Stimulated activated CD8-positive, alpha-beta memory T cell treated with anti-CD3 and anti-CD28 coated beads, Interleukin-7, amount 100 ng/mL, for 1 hour (primary cell): ENCODE measurements at places on chromosomes 7 and 10.

- no peak for DNase-seq
Measured at GRCh38 chr7:158649279-158649678, 55.3 kb downstream of the NCAPG2 start.

GRCh38 chr10:92003258-92003657 is 79.7 kb downstream of the BTAF1 start:
- no peak for DNase-seq

GRCh38 chr10:15464381-15464780 is 93.3 kb upstream of the FAM171A1 start:
- no peak for DNase-seq

DNA sequence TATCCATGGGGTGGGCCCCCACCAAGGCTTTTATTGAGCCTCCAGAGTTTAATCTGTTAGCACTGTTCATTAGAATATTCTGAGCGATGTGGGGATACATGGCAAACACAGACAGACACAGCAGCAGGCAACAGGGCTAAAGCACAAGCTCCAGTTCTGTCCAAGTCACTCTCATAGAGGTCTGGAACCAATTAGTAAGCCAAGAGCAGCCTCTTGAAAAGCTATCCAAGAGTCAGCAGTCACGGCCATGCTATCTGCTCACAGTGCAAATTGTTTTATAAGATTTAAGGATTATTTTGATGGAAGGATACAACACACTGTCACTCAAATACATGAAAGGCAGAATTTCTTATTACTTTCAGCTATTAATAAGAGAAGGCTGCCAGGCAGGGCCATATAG is 86.4 kb upstream of the DGKB start:
- DNase-seq, result no peak

GRCh38 chr7:28048694-28049093 is 131.9 kb downstream of the JAZF1 start:
- DNase-seq, result no peak

- no peak for DNase-seq
Measured at GRCh38 chr10:4224178-4224577, 439.2 kb upstream of the KLF6 start.

DNA sequence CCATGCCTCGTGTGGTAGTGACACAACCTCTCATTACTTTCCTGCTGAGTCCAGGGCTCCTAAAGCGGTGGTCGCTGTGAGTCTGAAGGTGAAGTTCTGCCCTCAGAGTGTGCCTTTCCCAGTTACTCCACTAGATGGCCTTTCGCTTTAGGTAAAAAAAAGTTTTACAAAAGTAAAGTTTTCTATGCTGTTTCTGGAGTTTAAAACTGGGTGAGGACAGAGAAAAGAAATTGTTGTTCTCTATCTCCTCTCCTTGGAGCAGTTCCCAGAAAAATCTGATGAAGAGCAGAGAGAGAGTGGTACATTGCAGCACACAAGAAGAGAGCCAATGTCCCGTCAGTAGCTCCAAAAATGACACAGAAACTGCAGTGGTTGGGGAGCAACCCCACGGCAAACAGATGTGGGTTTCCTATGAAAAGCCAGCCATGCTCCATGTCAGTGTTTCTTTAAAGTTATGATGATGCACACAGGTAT is 257.1 kb downstream of the GLI3 start:
- no peak for DNase-seq

- DNase-seq, result no peak
Measured at GRCh38 chr10:25694206-25694933, 239.7 kb upstream of the MYO3A start.

DNA sequence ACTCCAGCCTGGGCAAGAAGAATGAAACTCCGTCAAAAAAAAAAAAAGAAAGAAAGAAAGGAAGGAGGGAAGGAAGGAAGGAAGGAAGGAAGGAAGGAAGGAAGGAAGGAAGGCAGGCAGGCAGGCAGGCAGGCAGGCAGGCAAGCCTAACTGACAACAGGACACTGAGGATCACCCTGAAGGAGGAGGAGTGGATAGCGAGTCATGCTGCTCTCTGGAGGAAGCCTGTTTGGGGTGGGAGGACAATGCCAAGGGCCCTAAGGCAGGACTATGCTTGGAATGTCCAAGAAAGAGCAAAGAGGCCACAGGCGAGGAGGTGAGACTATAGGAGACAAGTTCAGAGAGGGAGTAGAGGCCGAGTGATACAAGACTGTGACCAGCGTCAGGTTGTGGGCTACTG is 107.0 kb upstream of the PARD3 start:
- no peak for DNase-seq

DNA sequence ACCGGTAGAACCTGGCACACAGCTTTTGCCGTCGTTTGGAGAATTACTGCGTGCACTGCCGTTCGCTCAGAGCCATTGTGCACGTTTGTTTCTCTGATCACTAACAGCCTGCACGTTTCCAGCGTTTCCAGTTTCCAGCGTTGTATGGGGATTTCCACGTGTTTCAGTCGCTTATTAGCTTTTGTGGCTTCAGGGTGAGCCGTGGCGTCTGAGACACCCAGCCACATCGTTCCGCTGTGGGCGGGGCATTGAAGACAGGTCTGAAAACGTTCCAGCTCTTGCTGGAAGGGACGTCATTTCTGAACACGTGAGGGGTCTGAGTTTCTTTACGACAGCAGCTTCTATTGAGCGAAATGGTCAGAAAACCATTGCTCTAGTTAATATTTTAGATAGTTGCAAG is 164.8 kb downstream of the DNAJB6 start:
- DNase-seq, result no peak

DNA sequence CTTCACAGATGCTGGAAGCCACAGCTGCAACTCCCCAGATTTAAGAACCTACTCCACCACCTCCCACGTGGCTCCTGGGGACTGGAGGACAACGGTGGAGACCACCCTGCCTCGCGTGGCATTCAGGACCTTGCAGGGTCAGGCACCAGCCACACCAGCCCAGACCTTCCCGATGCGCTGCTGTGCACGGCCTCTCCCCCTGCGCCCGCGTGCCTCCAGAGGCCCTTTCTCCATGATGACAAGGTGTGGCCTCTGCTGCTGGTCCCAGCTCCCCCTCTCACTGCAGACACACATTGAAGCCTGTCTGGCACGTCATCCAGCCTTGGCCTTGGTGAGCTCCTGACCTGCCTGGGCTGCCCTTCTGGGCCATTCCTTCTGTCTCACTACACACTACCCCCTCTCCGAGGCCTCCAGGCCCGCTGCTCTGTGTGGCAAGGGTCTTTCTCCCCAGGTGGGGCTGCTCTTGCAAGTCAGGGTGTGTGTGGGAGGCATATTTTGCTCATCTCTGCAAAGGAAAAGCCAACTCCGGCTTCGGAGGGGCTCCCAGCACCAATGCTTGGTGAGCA is 254.8 kb downstream of the MAD1L1 start:
- DNase-seq, result no peak

DNA sequence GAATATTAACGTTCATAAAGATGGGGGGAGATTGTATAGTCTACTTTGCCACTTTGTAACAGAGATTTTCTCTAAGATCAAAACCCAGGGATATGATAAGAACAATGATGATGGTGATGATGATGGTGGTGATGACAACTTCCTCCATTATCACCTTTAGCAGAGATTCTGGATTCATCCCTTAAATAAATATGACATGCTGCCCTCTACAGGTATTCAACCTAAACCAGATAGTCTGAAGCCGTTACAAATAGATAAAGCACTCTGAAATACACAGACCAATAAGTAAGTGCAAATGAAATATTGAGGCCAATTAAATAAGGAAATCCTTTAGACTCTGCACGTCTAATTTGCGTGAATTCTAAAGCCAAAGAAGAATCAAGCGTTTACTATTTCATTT is 211.5 kb downstream of the CREB5 start:
- no peak for DNase-seq

- DNase-seq, result no peak
Measured at GRCh38 chr10:4535521-4535920, 290.5 kb upstream of the AKR1E2 start.

GRCh38 chr10:118851062-118852035 is 96.6 kb upstream of the CACUL1 start:
- DNase-seq, result no peak

GRCh38 chr7:18900236-18900635 is 217.2 kb downstream of the TWIST1 start:
- no peak for DNase-seq

- DNase-seq, result no peak
Measured at GRCh38 chr10:84317174-84317573, 11.2 kb upstream of the CCSER2 start.

- no peak for DNase-seq
Measured at GRCh38 chr10:112369495-112370423, 4.2 kb upstream of the ACSL5 start.

DNA sequence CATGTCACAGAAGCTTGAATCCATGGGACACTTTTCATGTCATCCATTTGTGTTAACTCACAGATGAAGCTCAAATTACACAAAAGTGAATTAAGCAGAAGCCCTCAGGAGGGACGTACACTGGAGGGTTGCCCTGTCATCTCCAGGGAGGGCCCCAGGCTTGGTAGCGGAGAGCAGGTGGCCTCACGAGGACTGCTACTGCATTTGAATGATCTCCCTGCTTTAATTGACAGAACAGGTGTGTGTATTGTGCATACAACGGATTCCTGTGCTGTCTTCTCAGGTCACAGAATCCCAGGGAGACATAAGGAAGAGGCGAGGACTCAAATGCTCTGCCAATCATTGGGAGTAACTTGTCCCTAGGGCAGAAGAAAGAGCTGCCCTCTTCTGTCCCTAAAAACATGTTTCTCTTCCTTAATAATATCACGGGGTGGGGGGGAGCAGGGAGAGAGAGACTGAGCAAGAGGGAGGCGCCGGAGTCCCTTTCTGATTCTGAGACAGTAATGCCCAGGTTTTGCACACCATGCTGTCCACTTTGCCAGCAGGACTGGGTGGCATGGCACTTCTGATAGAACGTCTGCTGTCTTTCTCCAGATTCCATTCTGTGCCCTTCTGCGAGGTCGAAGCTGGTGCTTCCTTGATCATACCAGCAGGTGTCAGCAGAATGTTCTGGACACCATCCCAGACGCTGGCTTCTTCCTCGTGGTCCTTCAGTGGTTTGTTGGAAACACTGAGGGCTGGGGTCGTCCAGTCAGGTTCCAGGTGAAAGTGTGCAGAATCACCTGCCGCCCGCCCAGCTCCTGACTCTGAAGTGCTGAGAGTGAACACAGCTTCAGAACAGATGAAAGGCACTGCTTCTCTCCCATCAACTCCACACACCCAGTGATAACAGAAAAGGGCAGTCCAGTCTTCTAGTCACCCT is 26.2 kb upstream of the RASGEF1A start:
- DNase-seq, result no peak

DNA sequence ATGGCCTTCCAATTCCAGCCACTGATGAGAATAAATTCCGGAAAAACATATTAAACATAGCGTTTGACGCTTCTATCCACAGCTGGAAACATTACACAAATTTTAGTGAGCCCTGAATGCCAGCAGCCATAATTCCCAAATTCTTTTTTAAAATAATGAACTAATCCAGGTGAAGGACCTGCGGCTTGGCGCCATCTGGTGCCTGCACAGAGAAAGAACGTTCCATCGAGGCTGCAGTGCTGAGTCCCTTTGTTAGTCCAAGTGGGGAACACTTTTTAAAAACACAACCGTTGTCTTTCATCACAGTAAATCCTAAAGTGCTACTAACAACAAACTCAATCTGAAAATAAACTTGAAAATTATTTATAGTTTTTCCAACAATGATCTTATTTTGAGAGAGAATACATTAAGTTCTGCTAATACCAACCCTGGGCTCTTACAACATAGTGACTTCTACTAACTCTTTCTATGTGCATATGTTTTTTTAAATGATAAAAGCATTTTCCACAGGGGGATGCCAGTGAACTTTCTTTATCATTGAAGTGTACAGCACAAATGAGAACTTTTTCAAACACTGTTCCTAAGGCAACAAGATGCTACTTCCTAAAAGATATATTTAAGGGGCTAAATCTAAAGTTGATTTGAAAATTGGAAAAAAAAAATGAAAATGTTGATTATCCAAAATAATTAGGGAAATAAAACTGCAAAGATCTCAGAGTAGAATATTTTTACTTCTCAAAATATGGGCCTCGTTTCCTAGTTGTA is 166.9 kb upstream of the RNF32 start:
- DNase-seq, result no peak

GRCh38 chr7:91373111-91373800 is 109.0 kb downstream of the FZD1 start:
- no peak for DNase-seq

GRCh38 chr7:6653071-6654003 is 16.2 kb downstream of the ZNF316 start:
- DNase-seq, result no peak

DNA sequence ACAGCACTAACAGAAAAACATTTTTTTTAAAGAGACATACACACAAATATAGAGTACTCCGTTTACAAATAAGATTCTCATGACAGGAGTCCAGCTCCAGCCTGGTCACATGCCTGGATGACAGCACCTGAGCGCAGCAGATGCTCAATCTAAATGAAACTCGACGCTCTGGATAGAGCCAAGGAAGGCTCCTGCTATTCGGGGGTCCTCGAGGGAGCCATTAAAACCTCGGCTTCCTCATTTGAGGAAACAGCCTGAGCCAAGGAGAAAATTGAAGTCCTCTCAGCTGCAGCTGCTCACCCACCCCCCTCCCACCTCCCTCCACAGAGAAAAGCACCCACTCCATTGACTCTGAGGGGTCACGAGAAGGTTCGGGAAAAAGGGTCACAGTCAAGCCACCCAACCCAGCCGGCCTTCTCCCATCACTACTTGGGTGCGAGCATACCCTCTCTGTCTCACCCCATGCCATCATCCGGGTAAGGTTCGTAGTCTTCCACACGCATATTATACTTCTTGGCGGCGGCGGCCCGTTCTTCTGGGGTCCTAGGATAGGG is 673 bp downstream of the NDUFB8 start:
- DNase-seq, result no peak

DNA sequence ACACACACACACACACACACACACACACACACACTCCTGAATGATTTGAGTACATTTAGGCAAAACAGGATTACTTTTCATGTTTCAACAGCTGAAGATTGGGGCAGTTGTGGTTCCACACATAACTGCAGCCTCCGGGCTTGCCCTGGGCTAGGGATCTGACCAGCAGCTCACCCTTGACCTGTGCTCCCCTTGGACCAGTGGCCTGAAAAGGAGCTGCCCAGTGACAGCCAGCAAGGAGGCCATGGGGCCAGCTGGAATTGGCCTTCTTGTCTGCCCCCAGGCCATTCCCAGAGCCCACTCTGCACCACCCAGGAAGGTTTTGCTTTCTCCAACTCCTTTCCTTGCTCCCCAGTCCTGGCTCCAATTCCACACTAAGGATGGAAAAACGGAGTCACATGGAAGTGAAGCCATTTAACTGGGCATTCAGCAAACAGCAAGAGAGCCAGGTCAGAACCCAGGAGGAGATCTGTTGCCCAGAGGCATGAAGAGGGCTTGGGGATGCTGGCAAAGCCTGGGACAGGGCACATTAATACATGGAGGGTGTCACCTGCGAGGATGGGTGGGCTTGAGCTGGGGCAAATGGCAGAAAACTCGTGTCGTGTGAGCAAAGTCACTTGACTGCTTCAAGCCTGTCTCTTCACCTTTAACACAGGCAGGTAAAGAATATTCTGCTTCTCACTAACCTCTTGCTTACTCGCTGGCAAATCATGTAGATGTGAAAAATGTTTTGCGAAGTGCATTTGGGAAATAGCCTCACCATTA is 61.5 kb upstream of the GDF10 start:
- no peak for DNase-seq
